ENCODE measurements at places on chromosomes 11 and 22.

DNA sequence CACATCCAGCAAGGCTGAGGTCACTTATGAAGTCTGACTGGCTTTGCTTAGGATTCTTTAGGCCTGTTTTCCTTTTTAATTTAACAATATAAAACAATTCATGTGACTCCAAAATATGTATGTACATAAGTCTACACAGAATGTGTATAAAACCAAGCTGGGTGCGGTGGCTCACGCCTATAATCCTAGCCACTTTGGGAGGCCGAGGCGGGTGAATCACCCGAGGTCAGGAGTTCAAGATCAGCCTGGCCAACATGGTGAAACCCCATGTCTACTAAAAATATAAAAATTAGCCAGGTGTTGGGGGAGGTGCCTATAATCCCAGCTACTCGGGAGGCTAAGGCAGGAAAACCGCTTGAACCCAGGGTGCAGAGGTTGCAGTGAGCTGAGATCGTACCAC is 83.1 kb downstream of the SHANK2 start:
- no peak for DNase-seq

DNA sequence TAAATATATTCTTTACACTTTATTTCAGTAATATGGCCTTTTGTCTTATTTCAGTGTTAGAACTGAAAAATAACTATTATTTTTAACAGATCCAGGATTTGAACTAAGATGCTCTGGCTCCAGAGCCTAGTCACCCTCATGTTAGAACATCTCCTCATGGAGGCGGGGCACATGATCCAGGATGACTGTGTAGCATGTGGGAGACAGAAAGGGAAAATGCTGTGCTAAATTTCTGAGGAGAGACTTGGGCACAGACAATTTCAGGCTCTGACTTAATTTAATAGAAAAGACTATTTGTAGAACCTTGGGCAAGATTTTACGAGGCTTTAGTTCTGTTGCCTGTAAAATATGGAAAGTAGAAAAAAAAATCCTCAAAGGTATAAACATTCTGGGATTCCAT is 24.1 kb downstream of the CTSC start:
- no peak for DNase-seq

- no peak for DNase-seq
Observed at GRCh38 chr22:39592081-39593065, 21.8 kb downstream of the CACNA1I start.

- DNase-seq: no peak
Observed at GRCh38 chr11:324156-324555, 3.5 kb upstream of the IFITM3 start.

DNA sequence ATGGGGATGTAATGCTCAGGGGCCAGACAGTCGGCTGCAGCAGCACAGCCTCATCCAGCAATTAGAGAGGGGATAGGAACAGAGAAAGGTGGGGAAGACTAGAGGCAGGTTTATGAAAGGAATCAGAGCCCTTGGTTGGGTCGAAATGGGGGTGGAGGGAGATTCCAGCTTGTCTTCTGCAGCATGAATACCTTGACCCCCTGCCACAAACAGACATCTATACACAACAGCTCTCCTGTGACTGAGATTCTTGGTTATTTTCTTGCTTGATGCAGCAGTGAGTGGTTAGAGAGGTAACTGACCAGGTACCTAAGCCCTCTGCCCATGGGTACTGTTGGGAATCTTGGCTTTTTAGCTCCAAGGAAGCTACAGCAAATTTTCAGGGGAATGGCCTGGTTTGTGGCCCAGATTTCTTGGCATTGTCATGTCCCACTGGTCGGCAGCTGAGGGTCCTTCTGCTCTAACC is at the start of gene TRIM49D1:
TRIM49D1 (minus strand) TSS at position 51 of the 466 bp plus-strand sequence. CDS start 4,535 bp downstream, outside the sequence.
- no peak for DNase-seq

- DNase-seq: no peak
Observed at GRCh38 chr11:44493383-44493782, 72.1 kb upstream of the CD82 start.

- DNase-seq: no peak
Observed at GRCh38 chr11:26070714-26071380, 261.1 kb upstream of the ANO3 start.
